ENCODE measurements at places on chromosomes 2 and 18. TPM values are rescaled to one million over a fixed set of nuclear protein-coding genes. Genes with fewer than 3 reads are reported as not detected.

Gene DAPL1
- total RNA-seq: not detected

Gene MC4R
- total RNA-seq: not detected

Gene ZNF804A
- 0.09 TPM for total RNA-seq

Gene GPAT2
- total RNA-seq: not detected

Gene SLC14A1
- not detected for total RNA-seq

Gene MRPS5
- total RNA-seq: 71.5 TPM

Gene CNTNAP5
- total RNA-seq: not detected

Measured in Calu3 (cell line).